ENCODE measurements at places on chromosomes 2 and 18. TPM values are rescaled to one million over a fixed set of nuclear protein-coding genes. Genes with fewer than 3 reads are reported as not detected.

Gene MTX2
- polyA plus RNA-seq: 17.8 TPM

GRCh38 chr2:240166761-240167587 lies 26.5 kb upstream of the OTOS start:
- H3K4me3 ChIP-seq: no peak overlapping the region
- no peaks in the 10 kb centered on the region for H3K27me3 ChIP-seq
- H3K36me3 ChIP-seq: no peaks in the 10 kb centered on the region
- DNase-seq: no peak
- H3K27ac ChIP-seq: no peak overlapping the region

GRCh38 chr18:79525556-79526467 lies 130.1 kb downstream of the NFATC1 start:
- H3K4me1 ChIP-seq: no peaks in the 10 kb centered on the region
- no peak for DNase-seq
- no peak overlapping the region for H3K4me3 ChIP-seq
- H3K27ac ChIP-seq: no peak overlapping the region
- H3K27me3 ChIP-seq: no peaks in the 10 kb centered on the region

DNA sequence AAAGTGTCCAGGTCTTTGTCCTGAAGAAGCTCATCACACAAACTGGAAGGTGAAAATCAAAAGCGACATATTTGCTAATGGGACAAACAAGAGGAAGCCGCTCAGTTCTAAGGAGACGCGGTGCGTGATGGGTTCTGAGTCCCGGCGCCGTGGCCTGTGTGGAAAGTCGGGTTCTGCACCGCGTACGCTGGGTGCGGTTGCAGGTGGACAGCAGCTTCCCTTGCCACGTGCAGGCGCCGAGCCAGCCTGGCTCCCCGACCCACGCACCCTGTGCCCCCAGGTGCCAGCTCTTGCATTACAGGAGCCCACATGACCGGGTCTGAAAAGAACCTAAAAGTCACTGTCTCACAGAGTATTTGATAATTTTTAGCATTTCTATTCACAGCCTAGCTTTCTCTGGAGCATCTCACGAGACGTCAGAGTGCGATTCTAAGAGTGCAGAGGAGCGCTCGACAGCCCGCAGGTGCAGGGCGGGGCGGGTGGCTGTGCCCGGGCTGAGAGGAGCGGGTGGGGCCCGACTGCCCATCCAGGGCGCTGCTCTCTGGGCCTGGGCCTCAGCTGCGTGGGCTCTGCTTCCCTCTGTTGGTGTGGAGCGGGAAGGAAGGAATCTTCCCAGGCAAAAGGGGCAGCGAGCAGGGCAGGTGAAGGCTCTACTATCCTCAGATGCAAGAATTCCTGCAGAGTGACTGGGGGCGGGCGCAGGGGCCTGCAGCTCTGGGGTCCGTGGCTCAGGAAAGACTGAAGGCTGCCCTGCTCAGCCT lies 39.4 kb downstream of the MYT1L start:
- H3K4me1 ChIP-seq: no peaks in the 10 kb centered on the region
- H3K36me3 ChIP-seq: no peaks in the 10 kb centered on the region
- no peaks in the 10 kb centered on the region for H3K27me3 ChIP-seq
- peak; percentile 43 for DNase-seq

GRCh38 chr2:10258726-10259125 lies 44.0 kb upstream of the HPCAL1 start:
- H3K4me1 ChIP-seq: no peaks in the 10 kb centered on the region
- no peak overlapping the region for H3K4me3 ChIP-seq
- DNase-seq: no peak
- no peaks in the 10 kb centered on the region for H3K27me3 ChIP-seq

GRCh38 chr2:174176898-174177297 lies 71.4 kb downstream of the OLA1 start:
- DNase-seq: no peak
- H3K27ac ChIP-seq: no peak overlapping the region
- H3K27me3 ChIP-seq: no peaks in the 10 kb centered on the region
- H3K4me1 ChIP-seq: no peaks in the 10 kb centered on the region
- no peak overlapping the region for H3K4me3 ChIP-seq
